Common myeloid progenitor, CD34-positive (primary cell): ENCODE measurements at places on chromosomes 5 and 9.

GRCh38 chr5:73365301-73365853, 83.2 kb downstream of the FOXD1 start:
- DNase-seq, result no peak

- peak; percentile 75 for DNase-seq
Observed at GRCh38 chr5:154405078-154405792, 40.6 kb upstream of the SAP30L start.

DNA sequence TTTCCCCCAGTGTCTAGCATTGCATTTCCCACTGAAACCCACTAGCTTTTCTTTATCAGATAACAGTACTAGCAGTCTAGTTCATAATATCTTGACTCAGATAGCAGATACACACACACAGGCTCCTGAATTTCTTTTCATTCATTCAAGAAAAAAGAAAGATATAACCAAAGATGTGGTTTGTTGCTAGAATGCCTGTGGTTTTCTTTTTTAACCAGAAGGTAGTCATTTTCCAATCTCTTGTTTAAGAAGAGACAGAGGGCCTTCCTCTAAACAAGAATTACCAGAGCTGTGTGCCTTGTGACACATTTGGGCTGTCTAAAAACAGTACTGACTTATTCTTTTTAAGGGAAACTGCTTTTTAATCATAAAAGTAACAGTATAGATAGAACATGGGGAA, 167.3 kb downstream of the PJA2 start:
- DNase-seq, result no peak

DNA sequence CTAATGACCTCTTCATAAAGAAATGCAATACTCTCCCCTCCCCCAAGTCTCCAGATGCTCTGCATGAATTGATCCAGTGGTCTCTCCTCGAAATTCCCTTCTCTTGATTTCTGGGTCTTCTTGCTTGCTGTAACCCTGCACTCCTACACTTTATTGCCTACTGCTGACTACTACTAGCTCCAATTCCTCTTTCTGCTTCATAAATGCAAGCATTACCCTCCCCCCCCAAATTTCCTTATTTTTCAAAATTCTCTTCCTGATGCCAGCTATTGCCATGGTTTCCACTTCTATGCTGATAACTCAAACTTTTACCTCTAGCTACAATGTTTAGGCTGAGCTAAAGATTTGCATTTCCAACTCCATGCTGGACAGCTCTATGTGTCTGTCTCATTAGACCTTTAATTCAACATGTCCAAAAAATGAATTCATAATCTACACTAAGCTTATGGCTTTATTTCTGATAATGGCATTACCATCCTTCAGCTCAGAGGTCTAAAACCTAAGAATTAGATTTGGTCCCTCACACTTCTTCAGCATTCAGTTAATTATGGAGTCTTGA, 1.4 kb downstream of the ZBTB26 start:
- DNase-seq, result no peak

DNA sequence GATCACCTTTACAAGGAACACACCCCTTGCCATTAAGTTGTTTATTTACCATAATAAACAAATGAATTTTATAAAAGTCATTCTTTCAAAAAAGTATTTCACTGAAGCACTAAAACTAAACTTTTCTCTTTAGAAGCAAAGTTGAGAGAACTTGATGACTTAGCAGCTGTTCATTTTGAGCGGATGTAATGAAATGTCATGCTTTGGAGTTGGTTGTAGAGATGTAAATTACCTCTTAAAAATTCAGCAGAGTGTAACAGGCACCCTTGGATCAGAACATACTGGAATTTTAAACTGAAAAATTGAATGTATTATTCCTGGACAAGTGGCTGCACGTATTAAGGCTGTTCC, 617.2 kb downstream of the PDE4D start:
- DNase-seq, result no peak

DNA sequence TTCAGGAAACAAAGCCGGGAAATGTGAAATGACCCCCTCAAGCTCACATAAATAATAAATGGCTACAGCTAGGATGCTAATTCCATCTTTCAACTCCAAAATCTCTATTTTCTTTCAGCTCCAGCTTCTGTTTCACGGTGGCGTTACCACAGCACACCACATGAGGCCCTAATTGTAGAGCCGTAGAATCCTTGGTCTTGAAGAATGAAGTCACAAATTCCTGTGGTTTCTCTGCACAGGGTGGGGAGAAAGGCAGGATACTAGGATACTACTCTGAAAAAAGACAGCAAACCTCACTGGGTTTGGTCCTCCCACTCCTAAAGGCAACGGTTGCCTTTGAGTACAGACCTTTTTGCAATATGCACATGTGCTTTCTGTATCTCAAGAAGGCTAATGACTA, 13.9 kb upstream of the RARS1 start:
- DNase-seq, result no peak

DNA sequence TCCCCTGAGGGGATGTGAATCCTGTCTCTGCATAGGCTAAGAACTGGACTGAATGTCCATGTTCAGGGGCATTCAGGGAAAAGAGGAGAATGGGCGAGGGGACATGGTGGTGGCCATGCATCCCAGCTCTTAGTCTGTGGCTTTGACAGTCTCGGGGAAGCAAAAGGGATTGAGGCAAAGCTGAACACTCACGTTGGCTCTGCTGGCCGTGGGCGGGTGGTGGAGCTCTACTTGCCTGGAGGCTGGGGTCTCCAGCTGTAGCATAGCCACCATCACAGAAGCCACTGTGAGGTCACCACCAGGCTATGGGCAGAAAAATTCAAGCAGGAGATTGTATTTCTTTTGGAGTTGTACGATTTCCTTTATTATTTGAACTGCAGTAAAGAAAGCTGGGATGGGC, 4.1 kb downstream of the GARIN3 start:
- DNase-seq, result no peak

- DNase-seq, result no peak
Observed at GRCh38 chr5:126868338-126869004, 91.5 kb downstream of the LMNB1 start.

DNA sequence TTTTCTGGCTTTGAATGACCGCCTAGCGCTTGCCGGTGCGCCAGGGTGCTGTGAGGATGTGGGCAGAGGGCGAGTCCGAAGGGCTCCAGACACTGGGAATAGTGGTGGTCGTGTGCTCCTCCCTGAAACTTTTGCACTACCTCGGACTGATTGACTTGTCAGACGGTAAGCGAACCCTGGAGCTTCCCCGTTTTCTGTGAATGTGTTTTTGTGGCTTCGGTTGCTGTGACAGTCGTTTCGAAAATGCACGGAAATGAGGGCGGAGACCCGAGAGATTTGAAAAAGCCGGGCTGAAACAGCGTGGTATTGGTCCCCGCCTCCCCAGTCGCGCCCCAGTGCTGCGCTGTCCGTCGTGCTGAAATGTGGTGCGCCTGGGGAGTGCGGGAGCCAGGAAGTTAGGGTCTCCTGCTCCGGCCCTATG, 102.5 kb upstream of the GABRP start:
- peak; percentile 87 for DNase-seq

- no peak for DNase-seq
Observed at GRCh38 chr5:158054223-158055110, 195.5 kb upstream of the CLINT1 start.

DNA sequence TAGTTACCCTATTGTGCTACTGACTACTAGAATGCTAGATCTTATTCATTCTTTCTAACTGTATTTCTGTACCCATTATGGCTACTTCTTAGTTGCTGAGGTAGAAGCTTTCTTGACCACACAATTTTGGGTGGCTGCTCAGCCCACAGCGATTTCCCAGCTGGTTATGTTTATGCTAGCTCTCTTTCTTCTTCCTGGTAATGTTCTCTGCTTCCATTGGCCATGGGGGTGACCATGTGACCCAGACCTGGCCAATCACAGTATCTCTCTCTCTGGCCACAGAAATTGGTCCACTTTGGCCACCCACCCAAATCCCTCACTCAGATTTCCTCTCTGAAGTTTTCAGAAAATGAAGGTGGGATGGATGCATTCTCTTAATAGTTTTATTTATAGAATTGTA, 427.9 kb upstream of the CLINT1 start:
- no peak for DNase-seq

- DNase-seq, result peak; percentile 29
Observed at GRCh38 chr5:112492291-112492690, 73.2 kb upstream of the EPB41L4A start.

DNA sequence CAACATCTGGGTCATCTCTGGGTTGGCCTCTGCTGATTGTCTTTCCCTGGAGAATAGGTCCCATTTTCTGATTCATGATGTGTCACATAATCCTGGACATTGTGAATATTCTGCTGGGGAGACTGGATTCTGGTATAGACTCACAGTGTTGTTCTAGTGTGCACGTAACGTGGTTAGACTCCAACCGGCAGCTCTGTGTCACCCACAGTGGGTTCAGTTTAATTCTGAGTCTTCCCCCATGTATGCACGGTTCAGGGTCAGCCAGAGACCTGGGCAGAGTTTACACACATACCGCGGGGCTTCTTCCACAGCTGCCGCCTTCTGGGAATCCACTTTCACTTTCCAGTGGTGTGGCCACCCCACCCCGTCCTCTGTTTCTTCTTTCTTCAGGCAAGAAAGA, 38.0 kb upstream of the LRRC14B start:
- no peak for DNase-seq

- peak; percentile 55 for DNase-seq
Observed at GRCh38 chr5:1294835-1295649, at the start of gene TERT. Gene TERT, minus strand, starts transcription at chr5:1295068. Its CDS starts 79 bp downstream, at chr5:1294989.

DNA sequence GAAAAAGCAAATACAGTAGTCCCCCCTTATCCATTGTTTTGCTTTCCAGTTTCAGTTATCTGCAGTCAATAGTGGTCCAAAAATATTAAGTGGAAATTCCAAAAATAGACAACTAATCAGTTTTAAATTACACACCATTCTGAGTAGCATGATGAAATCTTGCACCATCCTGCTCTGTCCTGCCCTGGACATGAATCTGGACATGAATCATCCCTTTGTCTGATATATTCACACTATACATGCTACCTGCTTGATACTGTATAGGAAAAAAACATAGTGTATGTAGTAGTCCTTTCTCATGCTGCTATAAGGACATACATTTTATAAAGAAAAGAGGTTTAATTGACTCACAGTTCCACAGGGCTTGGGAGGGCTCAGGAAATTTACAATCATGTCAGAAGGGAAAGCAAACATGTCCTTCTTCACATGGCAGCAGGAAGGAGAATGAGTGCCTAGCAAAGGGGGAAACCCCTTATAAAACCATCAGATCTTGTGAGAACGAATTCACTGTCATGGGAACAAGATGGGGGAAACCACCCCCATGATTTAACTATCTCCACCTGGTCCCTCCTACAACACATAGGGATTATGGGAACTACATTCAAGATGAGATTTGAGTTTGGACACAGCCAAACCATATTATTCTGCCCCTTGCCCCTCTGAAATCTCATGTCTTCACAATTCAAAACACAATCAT, 153.9 kb downstream of the ARRDC3 start:
- DNase-seq, result no peak

DNA sequence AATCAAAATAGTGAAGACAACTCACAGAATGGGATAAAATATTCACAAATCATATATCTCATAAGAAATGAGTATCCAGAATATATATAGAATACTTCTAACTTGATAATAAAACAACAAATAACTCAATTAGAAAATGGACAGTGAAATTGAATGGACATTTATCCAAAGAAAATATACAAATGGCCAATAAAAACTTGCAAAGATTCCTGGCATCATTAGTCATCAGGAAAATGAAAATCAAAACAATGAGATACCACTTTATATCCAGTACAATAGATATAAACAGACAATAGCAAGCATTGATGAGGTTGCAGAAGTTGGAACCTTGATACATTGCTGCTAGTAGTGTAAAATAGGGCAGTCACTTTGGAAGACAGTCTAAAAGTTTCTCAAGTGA, 12.8 kb upstream of the TLR4 start:
- no peak for DNase-seq

DNA sequence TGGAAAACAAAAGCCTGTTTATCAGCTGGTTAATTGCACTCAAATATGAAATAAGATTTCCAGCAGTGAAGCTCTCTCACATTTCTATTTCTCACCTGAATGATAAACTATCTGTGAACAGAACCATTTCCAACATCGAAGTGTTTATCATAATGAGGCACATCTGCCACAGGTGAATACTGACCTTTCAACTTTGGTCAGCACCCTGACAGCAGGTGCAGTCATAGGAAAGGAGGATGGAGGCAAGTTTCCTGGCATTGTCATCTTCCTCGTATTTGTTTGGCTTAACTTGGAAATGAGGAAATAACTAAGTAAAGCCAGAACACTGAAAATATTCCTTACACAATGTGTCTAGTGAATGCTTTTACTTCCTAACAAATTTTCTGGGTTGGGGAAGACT, 716.4 kb downstream of the NR2F1-AS1 start:
- DNase-seq, result no peak
